SHP77 treated with DMSO at 0.1 percent for 48 hours (cell line): ENCODE measurements at places on chromosomes 5 and 9.

DNA sequence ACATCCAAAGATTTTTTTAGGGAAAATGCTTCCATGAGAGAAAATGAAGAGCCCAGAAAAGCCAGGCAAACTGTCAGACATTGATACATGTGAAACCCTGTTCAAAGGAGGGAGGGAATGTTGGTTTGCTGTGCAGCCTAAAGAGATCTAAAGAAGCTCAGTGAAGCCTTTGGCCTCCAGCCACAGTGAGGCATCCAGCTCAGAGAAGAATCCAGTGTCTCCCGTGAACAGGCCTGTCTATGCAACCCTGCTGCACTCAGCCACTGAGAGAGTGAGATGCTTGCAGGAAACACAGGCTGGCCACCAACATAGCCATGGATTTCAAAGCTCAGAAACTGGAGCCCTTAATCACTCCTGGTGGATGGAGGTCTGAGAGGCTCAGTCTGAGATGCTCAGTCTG is 171.4 kb upstream of the PLCXD3 start:
- DNase-seq = no peak

DNA sequence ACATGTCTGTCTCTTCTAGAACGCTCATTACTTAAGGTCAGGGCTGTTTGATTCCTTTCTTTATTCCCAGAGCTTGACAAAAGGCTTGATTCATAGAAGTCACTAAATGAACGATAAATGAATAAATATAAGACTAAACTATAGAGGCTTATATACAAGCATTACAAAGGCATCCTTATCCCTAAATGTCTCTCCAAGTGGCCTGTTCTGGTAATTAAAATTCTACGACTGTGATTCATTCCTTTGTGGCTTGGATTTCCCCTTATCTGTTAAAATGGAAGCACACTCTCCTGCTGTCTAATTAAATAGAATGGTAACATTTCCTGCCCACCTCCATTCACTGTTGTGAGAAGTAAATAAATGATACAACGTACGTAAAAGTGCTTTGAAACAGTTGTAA is 49.5 kb downstream of the C7 start:
- DNase-seq = no peak

DNA sequence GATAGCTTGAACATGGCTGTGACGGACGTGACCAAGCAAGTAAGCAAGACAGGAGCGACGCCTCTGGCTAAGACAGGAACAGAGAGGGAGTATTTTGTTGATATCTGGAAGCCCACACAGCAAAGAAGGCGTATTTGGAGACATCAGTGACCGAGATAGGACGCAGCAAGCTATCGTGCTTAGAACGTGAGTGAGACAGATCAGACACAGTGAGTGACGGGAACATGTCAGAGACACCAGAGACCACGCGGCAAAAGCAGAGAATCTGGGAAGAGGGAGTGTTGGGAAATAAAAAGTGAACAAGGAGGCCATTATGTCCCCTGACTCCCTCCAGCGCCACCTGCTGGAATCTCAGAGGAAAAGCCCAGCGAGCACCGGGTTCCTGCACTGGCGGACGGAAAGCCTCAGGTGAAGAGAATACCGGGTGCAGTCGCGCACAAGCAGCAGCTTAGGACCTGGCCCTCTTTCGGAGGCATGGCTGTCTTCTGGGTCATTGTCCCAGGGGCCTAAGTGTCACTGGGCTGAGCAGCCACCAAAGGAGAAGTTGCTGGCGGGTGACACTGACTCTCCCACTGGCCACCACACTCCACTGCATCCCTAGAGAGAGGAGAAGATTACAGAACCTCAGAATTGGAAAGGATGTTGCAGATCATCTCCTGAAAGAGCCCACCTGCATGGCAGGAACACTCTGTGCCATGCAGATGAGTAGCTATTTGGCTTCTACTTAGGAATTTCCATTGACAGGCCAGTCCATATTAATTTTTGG is 99.1 kb downstream of the FBXO38 start:
- DNase-seq = no peak

DNA sequence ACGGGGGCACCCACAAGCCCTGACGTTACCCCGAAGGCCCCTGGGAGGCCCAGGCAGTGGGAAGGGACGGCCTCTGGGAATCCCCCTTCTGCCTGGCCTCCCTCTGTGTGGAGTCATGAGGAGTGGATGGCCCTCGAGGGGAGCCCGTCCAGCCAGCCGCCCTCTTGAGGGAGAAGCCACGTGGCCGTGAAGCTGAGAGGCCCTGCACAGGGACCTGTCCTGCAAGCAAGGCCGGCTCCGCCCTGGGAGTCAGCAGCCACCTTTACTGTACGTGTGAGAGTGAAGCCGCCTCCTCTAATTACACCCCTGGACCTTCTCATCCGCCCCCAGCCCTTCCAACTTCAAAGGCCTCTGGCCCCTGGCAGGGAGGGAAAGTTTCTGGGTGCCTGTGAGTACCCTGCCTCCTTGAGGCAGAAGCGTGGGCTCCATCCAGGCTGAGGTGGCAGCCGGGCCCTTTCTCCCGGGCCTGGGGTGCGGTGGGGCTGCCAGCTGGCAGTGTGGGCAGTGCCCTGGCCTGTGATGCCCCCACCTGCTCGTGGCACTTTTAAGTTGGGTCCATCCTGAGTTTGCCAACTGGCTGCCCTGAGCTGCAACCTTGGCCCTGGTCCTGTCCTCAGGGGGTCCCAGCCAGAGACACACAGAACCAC is 55.9 kb upstream of the EGFL7 start:
- no peak for DNase-seq

- DNase-seq = no peak
Observed at GRCh38 chr9:16401701-16402100, 468.8 kb downstream of the BNC2 start.
